Hematopoietic multipotent progenitor cell treated with erythropoietin and hydrocortisone succinate and interleukin-3 and kit ligand, for 6 days (in vitro differentiated cells): ENCODE measurements at places on chromosomes 7 and 10.

GRCh38 chr7:1618475-1618874 is 48.6 kb upstream of the PSMG3 start:
- no peak for DNase-seq

- no peak for DNase-seq
Observed at GRCh38 chr7:38890597-38890996, 18.4 kb downstream of the VPS41 start.

DNA sequence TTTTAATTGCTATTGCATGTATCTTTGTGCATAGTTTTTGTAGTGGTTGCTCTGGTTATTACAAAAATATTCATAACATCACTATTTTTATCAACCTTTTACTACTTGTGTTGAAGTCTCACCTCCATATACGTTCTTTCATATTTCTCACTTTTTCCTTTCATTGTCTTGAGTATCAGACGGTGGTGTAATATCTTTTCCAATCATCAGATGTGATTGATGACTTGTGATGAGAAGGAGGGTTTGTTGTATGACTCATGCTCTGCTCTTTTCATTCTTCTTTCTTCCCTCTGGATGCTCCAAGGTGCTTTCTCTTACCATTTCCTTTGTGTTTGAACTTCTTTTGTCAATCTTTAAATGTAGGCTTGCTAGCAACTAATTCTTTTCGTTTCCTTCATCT is 310.2 kb downstream of the TNS3 start:
- DNase-seq, result no peak

DNA sequence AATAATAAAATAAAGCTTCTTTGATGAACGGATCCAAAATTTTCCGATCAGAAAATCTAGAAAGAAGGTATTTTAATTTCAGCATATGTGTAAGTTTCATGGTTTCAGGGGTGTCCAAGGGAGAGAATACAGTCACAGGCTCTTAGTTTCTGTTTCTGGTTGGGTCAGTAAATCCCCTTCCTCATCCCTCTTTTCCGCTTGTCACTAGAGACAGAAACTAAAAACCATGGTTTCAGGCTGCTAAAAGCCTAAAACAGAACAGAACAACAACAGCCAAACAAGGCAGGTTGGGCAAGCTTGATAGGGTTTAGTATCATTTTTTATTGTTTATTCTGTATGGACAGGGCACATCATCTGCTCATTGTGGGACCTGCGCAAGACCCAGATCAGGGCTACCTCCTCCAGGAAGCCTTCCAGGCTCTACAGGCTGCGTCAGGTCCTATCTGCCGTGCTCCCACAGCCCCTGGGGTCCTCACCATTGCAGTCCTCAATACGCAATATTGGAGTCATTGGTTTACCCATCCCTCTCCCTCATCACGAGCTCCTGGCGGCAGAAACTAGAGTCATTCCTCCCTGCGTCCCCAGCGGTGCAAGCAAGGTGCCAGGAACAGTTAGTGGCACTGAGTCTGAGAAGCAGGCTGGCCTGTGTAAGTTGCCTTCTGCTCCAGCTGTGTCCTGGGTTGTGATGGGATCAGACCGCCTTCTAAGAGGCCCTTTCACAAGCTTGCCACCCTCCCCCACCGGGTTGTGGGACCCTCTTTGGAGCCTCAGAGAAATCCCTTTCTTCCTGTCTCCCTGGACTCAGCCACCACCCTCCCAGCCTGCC is 70.2 kb upstream of the CUX1 start:
- DNase-seq, result no peak

- DNase-seq, result peak; percentile 24
Observed at GRCh38 chr10:49115015-49115795, at the start of gene VSTM4. TSS of gene VSTM4 (minus strand) at chr10:49115522. CDS start at chr10:49115485, 37 bp downstream.

DNA sequence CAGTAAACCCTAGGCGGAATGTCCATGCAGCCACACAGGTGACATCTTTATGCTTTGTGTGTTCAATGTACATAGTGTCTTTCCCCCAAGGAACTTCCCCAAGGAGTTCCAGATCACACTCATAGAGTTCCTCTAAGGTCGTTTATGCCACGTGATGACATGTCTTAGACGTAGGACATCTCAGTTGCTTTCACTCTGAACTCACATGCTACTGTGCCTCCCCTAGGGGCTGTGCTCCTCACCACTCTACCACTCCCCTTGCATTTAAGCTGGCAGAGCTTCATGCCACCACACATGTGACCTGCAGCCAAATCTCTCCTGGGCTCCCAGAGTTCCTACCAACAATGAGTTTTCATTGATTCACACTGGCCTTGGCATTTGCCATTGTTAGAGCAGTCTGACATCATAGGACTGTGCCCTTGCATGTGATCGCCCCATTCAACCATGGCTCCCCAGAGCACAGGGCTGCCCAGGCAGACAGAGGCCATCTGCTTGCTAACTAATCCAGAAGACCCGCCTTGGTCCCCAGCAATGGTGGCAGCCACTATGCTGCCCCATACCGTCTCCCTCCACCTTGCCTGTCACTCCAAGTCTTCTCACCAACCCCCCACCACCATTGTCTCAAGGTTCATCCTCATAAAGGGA is 95.3 kb upstream of the MACROH2A2 start:
- DNase-seq, result no peak

DNA sequence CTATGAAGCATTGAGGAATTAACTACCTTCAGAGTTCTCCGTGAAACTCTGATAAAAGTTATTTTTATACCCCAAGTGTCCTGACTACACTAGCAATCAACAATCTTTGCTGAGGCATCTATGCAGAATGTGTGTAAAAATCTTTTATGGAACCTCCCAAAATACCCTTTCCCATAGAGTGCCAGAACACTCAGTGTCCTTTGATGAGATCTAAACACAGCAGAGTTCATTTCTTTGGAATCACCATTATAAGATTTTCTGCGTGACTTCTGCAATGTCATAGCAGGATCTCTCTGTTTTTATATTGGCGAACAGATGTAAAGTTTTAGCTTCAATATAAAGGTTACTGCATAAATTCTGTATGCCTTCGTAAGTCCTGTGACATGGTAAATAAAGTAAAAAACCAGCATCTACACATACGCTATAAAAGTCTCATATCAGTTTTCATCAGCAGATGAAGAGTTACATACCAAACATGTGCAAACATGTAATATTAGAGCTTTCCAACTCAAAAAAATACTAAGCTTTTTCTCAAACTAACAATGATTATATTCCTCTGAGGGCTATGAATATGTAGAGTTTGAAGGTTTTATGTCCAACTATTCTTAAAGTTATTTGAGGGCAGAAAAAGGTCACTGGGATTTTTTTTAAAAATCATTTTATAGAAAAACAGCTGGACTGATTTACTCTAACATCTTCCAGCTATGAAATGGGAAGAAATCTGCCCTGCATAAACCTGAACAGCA is 67.2 kb downstream of the SKIDA1 start:
- DNase-seq, result no peak
